ENCODE measurements at places on chromosomes 3 and 15.
A peak's percentile ranks its signal among the peaks of the same experiment; 100 is the strongest.

- no peak for DNase-seq
Measured at GRCh38 chr3:26558257-26558656, 64.3 kb upstream of the LRRC3B start.

DNA sequence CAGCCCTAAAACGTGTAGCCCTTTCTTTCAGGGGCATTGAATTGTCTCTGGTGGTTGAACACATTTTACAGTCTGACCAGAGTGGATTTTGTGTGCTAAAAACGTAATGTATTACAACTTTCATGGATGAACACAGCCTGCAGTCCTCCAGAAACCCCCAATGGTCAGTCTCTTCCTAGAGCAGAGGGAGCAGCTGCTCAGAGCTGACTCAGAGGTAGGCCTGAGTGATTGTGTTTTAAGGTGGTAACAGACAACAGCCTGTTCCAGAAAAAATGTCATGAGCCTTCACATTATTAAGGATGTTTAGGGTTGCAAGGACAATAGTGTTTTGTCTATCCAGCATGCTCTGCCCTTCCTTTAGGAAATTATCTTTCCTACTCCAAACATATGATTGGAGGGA, 34.5 kb upstream of the CTNNB1 start:
- no peak for DNase-seq

DNA sequence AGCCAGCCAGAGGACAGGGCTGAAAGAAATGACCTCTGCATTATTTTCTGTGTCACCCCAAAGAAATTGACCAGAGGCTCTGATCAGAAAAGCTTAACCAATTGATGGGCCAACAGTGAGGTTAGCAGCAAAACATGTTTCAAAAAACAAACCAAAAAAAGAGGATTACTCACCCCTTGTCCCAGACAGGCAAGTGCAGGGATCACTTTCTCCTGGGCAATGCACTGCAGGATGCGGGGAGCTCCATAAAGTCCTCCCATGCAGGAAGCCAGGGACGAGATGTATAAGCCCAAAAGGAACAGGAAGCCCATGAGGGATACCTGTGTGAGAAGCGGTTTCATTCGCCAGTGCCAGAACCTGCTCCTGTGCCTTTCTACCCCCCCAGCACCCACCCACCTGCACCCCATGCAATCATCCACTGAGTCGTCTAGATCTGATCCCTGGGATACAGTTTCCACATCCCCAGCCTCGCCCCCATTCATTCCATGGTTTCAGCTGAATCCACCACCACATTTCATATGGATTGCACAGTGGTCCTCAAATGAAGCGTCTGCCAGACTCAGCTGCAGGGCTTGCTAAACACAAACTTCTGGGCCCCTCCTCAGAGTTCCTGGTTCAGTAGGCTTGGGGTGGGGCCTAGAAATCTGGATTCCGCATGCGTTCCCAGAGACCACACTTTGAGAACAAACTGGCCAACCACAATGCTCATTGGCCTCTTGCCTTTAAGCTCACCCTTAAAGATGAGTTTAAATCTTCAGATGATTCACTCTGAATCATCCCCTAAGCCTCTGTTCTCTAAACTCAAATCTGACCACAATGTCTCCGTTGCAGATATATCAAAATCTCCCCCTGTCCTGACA, 54.4 kb upstream of the HEG1 start:
- DNase-seq = peak; percentile 95

- DNase-seq = no peak
Measured at GRCh38 chr3:14127516-14128161, 2.8 kb downstream of the TMEM43 start.

DNA sequence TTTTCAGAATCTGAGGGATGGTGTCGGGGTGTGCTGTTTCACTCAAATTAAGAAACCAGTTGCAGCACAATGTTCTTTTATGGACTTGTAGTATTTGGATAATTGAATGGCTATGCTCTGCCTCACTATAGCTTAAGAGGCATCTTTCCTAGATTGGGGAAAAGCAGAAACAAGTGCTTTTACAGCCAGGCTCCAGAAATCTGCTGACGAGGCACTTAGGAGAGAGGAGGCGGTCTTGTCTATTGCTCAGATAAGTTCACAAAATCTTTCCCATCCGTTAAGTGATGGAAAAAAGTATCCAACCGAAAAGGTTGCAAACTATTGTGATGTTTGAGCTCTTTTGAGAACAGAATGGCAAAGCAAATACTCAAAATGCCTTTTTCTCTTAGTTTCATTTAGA, 336.1 kb upstream of the RARB start:
- no peak for DNase-seq

GRCh38 chr15:47218295-47218694, 499.0 kb upstream of the SEMA6D start:
- DNase-seq = no peak

DNA sequence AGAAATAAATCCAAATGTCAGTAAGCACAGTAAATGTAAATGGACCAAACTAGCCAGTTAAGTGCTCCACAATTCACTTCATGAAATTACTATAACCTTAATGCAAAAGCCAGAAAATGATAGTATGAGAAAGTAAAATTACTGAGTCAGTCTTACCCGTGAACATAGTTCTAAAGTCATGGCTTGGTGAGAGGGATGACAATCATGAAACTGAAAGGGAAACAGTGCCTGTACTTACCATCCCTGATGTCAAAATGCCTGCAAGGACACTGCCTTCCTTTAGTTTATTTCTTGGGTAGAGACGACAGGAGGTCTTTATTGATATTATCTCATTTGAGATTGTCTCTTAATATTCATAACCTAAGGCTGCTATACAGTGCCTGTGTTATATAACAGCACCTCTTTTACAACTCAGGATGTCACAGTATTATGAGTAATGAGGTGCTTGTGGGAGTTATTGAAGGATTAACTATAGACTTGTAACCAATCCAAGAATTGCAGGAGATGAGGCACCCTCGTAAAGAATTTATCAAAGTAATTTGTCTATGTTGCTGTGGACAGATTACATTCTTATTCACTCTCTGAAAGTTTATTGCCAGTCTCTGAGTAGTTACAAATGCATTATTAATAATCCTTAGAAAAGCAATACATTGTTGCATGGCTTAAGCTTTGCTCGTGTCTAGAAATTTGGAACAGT, 142.9 kb upstream of the BFSP2 start:
- no peak for DNase-seq

DNA sequence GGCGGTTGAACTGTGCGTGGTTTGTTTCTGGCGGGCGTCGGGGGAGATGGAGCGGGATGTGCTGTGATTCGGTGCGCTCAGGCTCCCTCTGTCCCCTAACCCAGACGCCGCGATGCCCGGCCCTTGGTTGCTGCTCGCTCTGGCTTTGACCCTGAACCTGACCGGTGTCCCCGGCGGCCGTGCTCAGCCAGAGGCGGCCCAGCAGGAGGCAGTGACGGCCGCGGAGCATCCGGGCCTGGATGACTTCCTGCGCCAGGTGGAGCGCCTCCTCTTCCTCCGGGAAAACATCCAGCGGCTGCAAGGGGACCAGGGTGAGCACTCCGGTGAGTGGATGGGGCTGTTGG, 1.2 kb downstream of the TRH start:
- DNase-seq = no peak

DNA sequence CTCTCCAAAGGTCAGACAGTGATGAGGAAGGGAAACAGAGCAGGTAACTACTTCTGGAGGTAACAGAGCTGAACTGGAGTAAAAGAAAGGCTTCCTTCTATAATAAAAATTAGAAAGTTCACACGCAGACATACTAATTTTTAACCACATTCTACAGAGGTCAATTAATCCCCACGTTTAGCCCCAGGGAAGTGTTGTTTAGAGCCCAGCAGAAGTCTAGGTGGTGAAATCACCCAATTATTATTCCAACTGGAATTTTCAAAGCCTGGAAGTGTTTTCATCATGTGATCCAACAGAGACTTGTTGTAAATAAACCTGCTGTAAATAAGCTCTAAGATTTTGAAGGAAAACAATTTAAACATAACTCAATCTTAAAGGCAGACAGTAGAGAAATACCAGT, 6.8 kb downstream of the ALDH1A2 start:
- no peak for DNase-seq

- no peak for DNase-seq
Measured at GRCh38 chr3:118059096-118059495, 975.5 kb downstream of the IGSF11 start.

DNA sequence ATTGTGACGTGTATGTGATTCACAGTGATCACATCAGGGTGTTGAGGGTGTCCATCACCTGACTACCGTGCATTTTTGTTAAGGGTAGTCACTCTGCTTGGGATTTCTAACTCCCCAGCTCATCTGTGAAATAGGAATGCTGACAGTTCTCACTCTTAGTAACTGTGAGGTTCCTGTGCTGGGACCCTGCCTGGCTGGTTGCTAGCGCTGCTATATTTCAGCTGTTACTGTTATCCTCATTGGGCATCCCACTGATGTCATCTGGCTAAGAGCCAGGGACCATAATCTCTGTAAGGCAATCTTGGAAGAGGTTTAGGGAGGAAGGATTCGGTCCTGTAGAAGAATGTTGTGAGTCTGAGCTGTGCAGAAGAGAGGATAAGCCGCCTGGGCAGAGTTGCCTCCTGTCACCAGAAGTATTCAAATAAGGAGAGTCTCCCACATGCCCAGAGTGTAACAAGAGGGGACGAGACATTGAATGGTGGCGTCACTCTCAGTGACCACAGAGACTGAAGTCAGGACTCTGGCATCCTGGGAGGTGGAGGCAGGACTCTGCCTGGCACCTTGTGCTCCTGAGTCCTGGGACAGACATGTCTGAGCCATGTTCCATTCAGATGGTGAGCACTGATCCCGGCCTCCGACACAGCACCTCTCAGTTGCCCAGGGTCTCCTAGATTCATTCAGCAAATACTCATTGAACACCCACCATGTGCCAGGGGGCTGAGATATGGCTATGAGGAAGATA, 52.2 kb downstream of the FBLN2 start:
- peak; percentile 64 for DNase-seq

DNA sequence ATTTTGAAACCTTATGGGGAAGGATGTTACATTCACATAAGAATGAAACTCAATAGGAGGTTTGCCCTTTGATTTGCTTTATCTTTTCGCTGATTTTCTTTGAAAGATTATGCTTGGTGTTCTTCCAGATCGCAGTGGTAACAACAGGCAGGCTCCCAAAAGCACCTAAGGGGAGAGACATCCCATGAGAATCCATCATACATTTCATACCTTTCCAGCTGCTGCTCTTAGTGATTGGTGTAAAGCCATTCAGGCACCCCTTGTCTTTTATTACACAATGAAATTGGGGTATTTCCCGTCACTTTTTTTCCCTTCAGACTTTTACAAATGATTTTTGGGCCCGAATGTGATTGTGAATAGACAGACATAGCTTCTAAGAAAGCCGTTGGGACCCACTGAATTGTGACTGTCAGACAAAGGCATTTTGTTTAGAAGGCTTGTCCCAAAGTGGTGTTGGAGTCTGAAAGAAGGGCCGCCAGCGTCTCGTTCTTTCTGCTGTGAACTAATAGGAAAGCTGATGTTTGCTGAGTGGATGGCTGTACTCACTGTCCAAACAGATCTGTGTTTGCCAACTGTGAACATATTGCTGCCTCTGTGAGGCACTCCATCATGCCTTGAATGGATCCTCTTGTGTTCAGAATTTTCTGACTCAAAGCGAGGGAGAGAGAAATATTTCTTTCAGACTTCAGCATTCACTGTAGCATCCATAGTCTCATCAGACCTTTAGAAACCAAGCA, 164.3 kb downstream of the FNDC3B start:
- peak; percentile 29 for DNase-seq

DNA sequence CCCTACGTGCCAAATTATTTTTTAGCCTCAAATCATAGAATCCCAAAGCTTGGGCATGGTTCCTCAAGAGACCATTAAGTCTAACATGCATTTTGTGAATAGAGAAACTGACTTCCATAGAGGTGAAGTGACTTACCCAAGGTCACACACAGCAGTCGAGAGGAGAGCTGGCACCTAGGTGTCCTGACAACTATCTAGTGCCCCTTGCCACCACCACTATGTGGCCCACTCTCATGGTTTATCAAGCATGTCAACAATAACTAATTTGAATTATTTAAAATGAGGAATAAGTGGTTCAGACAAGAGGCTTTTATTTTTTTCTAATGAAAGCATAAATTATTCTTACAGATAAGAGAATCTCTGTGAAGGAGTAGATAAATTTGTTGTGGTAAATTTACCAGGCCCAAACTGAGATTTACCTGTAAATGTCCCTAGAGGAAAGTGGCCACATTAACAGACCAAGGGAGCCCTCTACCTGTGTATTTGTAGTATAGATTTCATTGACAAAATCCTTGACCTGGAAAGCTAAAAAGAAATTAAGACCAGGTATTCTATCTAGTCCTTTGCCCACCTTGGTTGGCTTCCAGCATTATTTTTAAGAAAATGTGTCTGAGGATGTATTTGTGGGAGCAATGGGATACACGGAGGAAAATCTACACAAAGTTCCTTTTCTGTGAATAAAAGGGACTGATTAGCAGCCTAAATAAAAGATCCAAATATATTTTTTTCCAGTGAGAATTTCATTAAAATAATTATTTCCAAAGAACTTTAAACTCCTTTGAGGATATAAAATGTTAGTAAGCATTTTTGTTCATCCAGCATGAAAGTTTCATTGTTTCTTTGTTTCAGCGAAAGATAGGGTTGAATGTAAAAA, 49.1 kb downstream of the IQCH start:
- DNase-seq = peak; percentile 28

DNA sequence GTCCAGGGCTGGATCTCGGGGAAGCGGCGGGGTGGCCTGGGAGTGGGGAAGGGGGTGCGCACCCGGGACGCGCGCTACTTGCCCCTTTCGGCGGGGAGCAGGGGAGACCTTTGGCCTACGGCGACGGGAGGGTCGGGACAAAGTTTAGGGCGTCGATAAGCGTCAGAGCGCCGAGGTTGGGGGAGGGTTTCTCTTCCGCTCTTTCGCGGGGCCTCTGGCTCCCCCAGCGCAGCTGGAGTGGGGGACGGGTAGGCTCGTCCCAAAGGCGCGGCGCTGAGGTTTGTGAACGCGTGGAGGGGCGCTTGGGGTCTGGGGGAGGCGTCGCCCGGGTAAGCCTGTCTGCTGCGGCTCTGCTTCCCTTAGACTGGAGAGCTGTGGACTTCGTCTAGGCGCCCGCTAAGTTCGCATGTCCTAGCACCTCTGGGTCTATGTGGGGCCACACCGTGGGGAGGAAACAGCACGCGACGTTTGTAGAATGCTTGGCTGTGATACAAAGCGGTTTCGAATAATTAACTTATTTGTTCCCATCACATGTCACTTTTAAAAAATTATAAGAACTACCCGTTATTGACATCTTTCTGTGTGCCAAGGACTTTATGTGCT, 527 bp downstream of the B2M start:
- DNase-seq = peak; percentile 30

DNA sequence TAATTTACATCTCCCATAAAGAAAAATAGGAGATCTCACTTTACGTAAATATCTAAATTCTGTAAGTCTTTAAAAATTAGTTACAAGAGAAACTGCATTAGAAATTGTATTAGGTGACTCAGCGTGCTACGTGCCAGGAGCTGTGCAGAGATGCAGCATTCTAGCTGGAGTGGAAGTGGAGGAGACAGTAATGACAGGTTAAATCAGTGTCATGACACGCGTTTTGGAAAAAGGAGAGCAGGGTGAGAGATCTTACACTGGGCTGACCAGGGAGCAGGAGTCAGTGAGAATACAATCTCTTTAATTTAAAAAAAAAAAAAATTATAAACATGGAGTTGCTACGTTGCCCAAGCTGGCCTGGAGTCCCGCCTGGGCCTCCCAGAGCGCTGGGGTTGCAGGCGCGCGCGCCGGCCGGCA, 635 bp downstream of the TUBGCP5 start:
- peak; percentile 52 for DNase-seq
